ENCODE measurements at places on chromosomes 1 and 21.
A peak's percentile ranks its signal among the peaks of the same experiment; 100 is the strongest.

DNA sequence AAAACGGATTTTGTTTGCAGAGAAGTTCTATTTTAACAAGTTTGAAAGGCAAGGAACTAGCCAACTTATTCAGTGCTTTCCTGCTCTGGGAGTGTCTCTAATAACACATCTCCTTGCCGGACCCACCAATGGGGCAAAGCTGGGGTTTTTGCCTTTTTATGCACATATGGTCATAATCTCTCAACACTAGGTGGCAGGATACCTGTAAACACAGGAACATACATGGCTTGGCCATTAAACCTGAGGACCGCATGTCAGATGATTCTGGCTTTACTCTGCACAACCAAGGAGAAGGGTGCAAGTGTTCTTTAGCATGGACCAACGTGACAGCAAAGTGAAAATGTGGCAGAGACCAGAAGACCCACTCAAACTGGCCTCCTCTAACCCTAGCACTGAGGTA, 4.9 kb downstream of the TMEM9 start:
- DNase-seq: no peak

DNA sequence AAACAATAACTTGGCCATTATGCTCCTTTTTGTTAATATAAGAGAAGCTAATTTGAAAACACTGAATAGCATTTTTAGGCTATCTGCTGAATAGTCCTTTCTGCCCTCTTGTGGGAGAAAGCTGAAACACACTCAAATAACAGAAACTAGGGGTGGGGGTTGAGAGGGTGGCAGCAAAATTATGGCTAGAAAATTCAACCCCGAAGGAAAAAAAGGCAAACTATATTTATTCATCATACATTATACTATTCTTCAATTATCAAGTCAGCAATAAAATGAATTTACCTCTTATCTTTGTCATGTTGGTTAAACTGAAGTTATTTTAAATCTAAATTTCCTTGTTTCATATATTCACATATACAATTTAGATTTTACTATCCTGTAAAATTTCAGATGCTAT, 255.9 kb downstream of the FAF1 start:
- peak; percentile 26 for DNase-seq

GRCh38 chr1:155174324-155175280, 953 bp downstream of the TRIM46 start:
- DNase-seq: no peak

- DNase-seq: no peak
These were observed 42.8 kb downstream of the C8A start for GRCh38 chr1:56897150-56898004.

DNA sequence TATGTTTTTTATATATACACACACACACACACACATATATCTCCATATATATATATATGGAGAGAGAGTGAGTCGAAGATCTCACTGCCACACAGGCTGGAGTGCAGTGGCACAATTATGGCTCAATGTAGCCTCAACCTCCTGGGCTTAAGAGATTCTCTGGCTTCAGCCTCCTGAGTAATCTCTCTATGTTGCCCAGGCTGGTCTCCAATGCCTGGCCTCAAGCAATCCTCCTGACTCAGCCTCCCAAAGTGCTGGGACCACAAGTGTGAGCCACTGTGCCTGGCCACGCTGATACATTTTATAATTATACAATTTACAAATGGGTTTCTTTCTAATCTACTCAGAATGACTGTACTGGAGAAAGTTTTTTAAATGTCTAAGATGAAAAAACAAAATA, 664.2 kb downstream of the PTPRC start:
- no peak for DNase-seq

DNA sequence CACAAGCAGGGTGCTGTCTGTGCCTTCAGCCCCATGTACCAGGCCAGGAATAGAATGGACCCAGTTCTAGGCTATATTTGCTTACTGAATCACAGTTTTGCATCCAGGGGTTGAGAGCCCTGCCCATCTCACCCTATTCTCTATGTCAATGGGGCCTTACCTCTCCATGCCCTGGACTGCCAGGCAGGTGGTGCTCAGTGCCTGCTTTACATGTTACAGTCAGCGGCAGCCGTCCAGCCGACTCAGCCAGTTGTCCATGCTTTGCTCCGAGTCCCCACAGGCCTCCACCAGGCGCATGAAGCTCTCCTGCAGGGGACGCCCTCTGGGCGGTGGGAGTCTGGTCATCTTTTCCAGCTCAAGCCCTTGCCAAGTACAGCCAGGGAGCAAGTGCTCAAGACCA, 12.2 kb upstream of the FAM167B start:
- no peak for DNase-seq

- DNase-seq: no peak
These were observed 390.4 kb upstream of the ADGRL4 start for GRCh38 chr1:79396901-79397300.

GRCh38 chr1:207923121-207923520, 12.2 kb upstream of the CD34 start:
- no peak for DNase-seq

Measured in mammary epithelial cell (primary cell).